Fibroblast of skin of back (primary cell): ENCODE measurements at places on chromosomes 2 and 18.

DNA sequence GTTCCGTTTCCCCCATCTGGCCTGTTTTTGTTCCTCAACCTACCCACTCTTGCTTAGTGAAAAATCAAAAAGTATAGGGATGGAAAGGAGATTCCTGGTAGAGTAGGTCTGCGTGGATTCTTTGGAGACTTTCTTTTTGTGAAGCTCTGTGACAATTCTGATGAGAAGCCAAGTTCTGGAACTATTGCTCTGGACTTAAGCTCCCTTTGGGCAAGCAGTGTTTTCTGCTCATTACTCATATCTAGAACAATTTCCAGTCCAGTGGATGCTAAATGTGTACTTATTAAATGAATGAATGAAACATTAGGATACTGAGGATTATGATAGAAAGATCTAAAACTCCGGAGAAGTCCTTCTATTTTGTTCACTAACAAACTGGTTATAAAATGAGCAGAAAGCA is 76.5 kb downstream of the SOCS6 start:
- no peak for DNase-seq

GRCh38 chr2:109350526-109350925 is 221.5 kb downstream of the SH3RF3 start:
- DNase-seq = no peak

DNA sequence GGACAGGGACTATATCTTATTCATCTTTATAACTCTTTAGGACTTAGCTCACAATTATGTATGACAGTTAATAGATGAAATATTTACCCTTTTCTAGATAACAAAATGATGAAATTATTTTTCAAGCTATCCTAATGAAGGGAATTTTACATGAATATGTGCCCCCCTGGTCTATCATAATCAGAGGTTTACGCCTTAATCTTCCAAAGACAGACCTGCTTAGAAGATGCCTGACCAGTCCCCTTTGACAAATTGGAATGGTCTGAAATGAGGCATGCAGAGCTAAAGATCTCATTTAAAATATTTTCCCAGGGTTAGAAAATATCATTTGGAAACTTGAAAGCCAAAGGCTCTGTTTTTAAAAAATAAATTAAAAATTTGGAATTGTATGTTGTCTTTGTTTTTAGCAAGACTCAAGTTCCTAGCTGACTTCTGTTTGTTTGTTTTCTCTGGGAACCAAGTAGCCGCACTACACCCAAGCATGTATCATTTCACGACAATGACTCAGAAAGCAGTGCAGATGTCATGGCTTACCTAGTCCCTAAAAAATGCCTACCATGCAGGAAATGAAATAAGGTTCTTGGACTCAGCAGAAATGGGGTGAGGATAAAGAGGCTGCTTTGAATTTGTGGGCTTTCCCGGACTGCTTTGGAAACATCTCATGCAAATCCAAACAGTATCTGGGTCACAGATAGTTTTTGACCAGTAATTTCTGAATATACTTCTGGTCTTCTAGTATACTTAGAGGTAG is 162.1 kb downstream of the ZEB2 start:
- peak; percentile 98 for DNase-seq

- DNase-seq = no peak
These were observed 1143.5 kb upstream of the CELF4 start for GRCh38 chr18:38709122-38709521.

DNA sequence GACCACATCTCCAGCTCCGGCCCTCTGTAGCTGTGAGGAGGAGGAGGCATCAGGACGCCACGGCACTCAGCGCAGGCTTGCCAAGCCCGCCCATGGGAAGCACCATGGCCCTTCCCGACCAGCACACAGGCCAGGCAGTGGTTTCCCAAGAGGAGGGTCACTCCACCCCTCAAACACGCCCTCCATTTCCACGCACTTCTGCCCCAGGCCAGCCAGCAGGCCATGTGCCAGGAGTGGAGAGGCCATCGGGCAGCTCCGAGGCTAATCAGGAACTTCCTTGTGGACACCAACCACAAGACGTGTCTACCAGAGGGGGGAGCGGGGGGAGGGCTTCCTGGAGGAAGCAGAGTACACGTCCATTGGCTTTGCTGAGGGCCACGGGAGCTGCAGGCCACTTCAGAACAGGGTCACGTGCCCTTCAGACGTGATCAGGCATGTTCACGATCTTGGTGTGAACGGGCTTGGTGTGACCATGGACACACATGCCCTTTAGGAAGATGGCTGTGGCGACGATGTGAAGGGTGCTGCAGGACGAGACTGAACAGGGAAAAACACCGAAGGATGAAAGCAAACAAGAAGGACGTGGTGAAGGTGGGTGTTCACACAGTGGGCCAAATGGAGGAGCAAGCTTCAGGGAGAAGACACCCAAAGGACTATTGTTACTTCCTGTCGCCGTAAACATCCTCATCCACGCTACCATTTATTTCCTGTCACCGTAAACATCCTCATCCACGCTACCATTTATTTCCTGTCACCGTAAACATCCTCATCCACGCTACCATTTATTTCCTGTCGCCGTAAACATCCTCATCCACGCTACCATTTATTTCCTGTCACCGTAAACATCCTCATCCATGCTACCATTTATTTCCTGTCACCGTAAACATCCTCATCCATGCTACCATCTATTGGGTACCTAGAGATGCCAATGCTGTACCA is 6.5 kb upstream of the MTERF4 start:
- DNase-seq = no peak

GRCh38 chr2:216350214-216350791 is 22.0 kb downstream of the MARCHF4 start:
- peak; percentile 83 for DNase-seq

DNA sequence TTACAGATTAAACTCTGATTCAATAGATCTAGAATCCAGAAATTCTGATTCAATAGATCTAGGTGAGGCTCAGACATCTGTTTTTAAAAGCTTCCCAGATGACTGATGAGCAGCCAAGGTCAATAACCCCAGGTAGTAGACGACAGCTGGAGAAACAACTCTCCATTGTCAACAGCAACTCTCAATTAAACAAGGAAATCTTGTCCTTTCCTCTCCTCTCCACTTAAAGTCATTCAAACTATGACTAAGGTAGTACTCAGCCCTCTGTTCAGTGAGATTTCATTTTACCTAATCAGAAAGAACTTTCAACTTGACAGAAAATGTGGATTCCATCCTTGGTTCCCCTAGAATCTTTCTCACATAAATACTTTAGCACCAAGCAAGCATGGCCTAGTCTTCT is 94.6 kb upstream of the SCG2 start:
- peak; percentile 3 for DNase-seq

GRCh38 chr2:187329586-187329985 is 118.5 kb downstream of the CALCRL start:
- DNase-seq = no peak

GRCh38 chr2:37425408-37425807 is 81.0 kb downstream of the QPCT start:
- no peak for DNase-seq

- peak; percentile 90 for DNase-seq
These were observed 289.5 kb downstream of the CDCA7 start for GRCh38 chr2:173644146-173644545.

- DNase-seq = no peak
These were observed 210.5 kb downstream of the ERBB4 start for GRCh38 chr2:212328136-212328535.

DNA sequence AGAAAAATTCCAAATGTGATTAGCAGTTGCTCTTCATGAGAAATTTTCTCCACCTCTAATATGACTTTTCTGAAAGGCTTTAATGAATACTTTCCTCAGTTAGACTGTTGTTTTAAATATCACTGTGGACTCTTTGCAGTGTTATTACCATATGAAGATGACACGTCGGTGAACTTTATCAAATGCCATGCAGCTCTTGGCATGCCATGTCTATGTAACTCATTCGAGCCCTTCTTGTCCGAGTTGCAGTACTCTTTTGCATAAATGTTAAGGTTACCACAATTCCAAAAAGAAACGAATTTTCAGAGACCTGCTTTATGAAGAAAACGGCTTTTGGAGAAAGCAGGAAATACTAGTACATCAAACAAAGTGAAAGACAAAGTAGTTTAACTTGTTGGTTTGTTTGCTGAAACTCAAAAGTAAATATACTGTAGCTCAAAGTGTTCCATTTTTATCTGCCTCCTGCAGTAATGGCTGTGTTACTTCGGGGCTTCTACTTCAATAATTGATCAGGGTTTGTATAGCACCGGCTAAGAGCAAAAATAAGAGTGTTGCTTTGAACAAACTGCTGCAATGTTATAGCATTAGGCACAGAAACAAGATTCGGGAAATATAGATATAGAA is 204.1 kb downstream of the ARHGAP15 start:
- no peak for DNase-seq

DNA sequence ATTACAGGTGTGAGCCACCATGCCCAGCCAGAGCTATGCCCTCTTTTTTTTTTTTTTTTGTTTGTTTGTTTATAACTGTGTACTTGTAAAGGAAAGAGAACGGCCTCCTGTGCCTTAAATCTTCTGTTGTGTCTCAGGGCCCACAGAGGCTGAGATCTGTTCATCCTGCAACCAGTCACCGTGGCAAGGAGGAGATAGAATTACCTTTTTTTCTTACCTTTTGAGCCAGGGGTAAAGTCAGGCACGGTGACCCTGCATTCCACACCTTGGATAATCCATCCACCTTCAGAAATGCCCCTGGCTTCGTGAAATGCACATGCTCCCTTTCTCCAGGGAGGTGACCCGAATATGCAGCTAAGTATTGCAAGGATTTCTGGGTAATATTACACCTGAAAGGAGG is 12.8 kb downstream of the NEDD4L start:
- no peak for DNase-seq

GRCh38 chr2:11379558-11379957 is 35.1 kb upstream of the ROCK2 start:
- DNase-seq = peak; percentile 62

DNA sequence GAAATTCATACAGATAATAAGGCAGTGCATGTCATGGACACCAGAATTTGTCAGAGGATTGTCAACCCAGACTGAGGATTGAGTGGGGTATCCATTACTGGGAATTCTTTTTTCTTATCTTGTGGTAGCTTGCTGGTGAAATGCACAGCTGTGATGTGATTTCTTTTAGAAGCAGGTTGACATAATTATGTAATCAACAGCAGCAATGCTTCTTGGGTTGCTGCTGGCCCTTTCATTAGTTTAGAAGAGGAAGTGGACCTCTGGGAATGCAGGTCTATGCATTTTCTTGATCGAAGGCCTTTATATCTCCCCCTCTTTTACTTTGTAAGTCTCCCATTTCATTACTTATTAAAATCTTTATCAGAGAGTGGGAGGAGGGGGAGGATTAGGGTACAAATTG is 319.9 kb downstream of the AGPS start:
- DNase-seq = no peak

DNA sequence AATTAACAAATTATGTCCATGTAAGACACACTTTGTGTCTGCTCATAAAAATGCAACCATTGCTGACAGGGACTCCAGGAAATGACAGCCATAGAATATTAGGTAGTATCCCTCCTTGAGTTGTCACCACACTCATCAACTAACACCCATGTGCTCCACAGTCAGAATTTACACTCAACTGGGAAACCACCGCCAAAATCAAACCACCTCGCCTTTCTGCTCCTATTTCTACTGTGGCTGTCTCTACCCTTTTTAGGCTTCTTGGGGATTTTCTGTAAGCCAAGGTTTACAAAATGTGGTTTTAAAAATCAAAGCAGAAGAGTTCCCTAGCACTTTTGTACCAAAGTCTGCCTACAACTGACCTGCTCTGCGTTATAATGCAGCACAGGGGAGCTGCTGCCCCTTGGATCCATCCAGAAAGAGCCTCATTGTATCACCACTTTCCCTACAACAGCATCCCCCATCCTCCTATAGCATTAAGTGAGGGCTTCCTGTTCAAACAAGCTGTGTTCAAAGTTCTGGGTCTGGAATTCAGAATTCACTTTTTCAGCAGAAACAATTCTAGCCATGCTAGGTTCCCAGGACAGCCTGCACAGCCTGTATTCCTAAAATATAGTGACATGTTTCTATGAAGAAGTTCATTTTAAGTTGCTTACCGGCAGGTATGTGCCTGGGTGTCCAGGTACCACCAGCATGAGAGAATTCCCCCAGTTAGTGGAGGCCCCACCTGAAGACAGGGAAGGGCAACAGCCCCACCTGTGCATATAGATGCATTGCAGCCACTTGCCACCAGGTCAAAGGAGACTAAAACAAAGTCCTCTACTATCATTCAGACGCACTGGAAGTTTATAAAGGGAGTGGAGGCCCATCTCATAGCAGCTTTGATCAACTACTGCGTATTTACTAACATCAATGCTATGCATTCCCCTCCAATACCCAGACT is 104.3 kb downstream of the MYO5B start:
- no peak for DNase-seq

DNA sequence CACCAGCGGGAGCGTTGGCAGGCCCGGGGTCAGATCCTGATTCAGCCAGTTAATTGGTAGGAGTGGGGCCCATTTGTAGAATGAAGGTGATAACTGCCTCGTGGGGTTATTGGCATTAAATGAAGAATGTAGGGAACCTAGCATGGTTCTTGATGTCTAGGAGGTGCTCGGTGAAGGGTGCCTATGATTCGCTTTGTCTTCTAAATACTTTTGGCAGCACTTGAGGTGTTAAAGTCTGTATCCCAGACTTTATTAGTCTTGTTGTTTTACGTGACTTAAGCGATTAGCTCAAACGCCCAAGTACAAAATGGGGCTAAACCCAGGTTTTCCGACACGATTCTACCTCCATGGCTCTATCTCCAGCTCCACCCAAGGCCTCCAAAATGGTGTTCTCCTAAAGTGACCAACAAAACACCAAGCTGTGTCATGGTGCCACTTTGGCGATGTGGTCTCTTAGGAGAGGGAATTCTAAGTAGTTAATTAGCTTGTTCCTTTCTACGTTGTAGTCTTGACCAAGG is 980 bp upstream of the PPP4R1 start:
- peak; percentile 9 for DNase-seq

- DNase-seq = peak; percentile 60
These were observed 216.0 kb downstream of the ACKR3 start for GRCh38 chr2:236785611-236786057.

DNA sequence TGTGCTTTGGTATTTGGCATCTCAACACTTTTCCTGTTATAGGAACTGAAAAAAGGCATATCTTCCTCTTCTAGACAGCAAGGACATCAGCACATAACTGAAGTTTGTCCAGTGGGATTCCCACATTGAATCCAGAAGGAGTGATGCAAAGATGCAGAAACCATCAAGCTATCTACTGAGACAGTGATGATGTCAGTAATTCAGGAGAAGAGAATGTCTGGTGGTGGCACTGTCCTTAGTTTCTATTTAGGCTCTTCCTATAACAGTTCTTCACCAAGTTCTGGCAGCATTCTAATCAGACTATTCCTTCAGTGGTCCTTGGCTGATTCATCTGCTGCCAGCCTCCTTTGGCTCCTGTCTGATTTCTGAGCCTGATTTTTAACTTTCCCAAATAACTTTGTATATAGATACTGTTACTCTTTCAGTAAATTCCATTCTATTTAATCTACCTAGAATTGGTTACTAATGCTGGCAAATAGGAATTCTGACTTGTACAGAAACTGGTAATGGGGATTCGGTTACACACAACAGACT is 56.6 kb upstream of the AGPS start:
- DNase-seq = peak; percentile 42

GRCh38 chr2:159150280-159150746 is 136.2 kb downstream of the WDSUB1 start:
- DNase-seq = peak; percentile 30

GRCh38 chr18:49183921-49184320 is 233.2 kb upstream of the SMAD7 start:
- DNase-seq = peak; percentile 60
